Caudate nucleus (tissue), 63 donors: ENCODE measurements at places on chromosomes 5 and 9.
A peak's percentile ranks its signal among the peaks of the same experiment; 100 is the strongest.

DNA sequence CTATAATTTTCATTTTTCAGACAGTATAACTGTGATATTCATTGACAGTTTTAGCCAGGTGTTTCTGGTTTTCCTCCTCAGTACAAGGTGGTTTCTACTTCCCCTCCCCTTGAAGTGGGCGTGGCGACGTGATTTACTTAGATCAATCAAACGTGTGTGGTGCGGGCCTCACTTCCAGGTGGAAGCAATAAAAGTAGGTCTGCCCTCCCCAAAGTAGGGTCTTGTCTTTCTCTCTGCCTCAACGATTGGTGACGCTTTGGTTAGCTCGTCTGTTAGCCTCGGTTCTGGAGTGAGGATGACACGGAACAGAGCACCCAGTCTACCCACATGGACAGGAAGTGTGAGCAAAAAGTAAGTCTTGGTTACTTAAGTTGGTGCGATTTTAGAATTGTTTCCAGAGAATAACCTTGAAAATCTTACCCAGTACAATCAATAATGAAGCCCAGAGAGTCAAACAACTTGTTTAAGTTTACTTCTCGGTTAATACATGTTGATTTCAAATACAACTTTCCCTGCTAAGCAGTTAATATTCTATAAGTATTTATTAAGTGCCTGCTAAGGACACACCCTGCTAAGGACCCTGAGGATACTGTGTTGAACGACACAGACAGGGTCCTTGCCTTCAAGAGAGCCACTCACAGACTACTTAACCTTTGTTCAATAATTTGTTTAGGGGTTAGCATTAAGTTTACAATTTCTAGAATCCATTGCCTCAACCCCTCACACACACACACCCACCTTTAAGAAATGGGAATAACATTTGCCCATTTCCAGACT, 48.4 kb downstream of the COX7C start:
- no peak for DNase-seq

GRCh38 chr5:168897387-168898122, 318.4 kb upstream of the PANK3 start:
- DNase-seq: no peak

GRCh38 chr5:129496421-129496820, 36.3 kb downstream of the ADAMTS19 start:
- DNase-seq: no peak

DNA sequence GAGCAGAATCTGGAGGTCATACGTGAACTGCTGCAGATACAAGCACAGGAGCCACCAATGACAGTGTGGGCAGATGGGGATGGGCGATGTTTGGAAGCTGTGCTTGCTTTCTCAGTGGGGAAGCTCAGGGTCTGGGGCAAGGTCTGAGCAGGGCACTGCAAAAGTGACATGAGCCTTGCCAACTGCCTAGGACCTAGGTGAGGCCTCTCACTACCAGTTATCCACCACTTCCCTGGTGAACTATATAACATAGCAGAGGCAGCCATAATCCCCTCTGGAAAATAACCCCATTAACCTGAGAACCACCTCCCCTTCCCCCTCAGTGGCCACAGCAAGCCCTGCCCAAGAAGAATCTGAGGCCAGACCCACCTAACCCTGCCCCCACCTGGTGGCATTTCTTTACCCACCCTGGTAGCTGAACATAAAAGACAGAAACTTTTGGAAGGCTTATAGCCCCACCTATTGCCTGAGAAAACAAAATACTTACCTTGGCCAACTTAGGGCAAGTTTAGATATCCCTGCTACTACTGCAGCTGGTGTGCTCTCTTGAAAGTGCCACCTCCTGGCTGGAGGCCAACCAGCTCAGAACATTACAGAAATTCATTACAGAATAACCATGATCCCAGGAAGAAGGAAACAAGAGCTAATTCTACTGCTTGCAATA, 18.8 kb upstream of the SPEF2 start:
- no peak for DNase-seq

GRCh38 chr5:149297340-149298025, 25.8 kb downstream of the AFAP1L1 start:
- no peak for DNase-seq

DNA sequence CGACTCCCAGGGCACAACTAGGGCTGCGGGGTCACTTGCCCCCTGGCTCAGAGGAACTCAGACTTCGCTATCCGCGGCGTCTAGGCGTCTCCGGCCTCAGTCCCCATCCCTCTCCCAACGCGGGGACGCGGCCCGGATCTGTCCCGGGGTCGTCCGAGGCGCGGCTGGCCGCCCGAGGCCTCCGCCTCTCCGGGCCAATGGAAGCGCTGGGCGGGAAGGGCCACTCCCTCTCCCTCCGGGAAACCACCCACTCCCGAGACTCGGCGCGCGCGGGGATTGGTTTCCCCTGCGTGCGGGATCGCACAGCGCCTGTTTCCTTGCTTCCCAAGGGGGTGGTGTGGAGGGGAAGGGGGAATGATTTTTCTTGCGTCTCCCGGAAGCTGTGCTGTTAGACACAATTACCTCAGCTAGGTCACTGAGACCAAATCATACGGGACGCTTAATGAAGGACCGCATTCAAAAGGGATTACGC, 38.3 kb downstream of the NR2F1 start:
- DNase-seq: peak; percentile 70

GRCh38 chr5:132372127-132372526, 2.6 kb downstream of the SLC22A5 start:
- no peak for DNase-seq

DNA sequence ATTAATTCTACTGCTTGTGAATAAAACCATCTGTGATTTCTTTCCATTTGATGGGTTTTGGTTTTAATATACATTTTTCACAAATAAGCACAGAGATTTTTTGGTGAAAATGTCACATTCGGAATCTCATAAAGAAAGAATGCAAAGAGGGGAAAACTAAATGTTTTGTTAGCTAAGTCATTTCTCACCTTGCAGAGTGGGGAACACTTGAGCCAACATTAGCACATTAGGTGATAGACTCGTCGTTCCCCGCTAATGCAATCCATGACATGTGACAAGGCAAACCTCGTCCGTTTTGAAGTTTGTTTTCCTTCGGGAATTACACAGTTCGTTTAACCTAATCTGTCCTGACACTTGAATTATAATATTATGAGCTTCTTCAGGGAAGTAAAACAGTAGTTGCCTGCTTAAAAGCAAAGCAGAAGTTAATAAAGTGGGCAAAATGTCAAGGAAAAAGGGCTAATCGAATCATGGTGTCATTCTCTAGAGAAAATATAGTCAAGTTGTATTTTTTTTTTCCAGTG, 95.8 kb upstream of the LMX1B start:
- no peak for DNase-seq

GRCh38 chr9:1460143-1460769, 410.1 kb downstream of the DMRT2 start:
- no peak for DNase-seq

DNA sequence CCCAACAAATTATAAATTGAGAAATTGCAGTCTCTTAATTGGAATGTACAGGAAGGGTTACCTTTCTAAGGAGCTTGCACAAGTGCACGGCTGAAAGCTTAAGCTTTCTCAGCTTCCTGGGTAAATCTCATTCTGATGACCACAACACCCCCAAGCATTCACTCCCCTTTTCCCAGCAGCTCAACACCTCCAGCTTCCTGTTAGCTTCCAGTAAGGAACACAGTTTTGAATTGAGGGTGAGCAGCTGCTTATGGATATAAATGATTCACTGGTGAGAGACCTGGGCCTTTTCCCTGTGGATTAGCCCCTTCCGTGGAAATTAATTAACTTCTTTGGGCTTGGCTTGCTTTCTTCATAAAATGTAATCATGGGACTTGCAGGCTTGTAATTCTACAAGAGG, 101.2 kb downstream of the SLC28A3 start:
- no peak for DNase-seq

DNA sequence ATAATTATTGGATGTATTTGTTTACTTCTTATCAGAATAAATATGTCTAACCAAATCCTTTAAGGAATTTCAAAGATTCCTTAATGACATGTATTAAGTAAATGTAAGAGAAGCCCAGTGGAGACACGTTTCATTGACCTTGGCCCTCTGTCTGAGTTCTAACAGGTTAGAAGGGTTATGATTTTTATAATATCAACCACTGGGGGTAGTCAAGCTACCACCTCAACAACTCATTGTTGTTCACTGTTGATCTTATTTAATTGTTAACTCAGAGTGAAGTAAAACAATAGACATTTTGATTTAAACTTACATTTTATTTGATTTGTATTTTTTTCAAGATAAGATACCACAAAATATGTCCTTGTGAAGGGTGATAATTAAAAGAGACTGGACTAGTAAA, 499.2 kb upstream of the COX7C start:
- DNase-seq: no peak

DNA sequence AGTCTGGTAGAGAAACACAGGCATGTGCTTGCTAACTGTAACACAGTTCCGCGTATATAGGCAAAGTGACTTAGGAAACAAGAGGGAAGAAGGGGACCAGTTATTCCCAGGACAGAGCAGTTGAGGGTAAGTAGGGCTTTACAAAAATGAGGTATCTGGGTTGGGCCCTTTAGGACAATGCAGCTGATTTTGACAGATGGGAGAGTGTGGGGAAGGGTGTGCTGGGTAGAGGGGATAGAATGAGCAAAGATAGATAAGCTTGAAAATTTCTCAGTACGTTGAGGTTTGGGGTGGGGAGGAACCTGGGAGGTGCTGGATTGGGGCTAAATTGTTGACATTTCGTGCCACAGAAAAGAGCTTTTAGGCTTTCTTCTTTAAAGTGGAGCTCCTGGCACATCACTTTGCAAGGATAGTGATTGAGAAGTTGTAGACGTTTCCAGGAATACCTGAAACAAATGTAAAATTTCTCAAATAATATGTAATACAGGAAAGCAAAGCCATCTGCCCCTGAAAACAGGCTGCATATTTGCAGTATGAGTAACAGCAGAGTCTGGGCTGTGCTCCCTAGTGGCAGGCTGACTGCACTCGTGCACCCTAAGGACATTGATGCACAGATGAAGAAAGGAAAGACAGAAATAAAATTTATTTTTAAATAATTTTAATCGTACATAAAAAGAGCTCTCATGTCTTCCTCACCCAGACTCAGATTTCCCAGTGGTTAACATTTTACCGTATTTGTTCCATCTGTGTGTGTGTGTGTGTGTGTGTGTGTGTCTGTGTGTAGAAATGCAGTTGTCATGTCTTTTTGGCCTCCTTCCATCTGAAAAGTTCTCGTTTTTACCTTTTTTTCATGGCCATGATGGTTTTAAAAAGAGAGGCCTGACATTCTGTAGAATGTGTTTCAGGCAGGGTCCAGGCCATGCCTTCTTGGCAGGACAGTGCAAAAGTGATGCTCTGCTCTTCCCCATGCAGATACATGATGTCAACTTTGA, 144.9 kb upstream of the DMRT1 start:
- no peak for DNase-seq

DNA sequence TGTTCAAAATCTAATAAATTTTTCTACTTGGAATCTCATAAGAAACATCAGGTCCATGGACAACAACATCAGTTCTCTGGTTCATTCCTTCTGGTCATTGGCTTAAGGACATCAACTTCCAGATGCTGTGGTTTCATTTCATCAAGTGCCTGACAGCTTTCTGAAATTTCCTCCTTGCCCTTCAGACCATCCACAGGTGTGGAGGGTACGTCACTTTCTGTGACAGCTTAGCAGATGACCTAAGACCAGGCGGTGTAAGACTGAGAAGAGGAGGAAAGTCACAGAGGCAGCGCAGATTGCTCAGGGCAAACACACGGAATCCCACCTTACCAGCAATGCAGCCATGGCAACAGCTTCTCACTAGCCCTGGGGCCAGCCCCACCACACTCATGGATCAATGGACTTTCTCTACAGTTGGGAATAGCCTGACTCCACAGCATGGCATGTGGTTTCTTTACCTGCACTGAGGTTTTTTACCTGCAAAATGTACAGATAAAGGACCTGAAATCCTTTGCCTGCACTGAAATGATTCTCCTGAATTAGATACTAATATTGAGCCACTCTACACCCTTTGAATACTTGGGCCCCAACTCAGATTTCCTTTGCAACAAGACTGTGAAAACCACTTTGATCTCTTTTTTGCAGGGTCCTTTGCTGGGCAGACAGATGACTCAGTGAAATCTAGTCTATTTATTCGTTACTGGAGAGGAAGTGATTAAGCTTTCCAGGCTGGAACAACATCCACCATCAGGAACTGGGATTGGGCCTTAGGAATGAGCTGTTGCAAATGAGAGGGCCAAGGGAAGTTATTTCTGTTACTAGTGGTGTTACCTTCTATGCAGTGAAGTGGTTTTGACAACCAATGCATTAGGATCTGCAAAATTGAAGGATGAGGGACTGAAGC, 26.9 kb downstream of the TICAM2 start:
- no peak for DNase-seq

GRCh38 chr5:169785771-169786618, 148.9 kb downstream of the DOCK2 start:
- no peak for DNase-seq

- no peak for DNase-seq
Measured at GRCh38 chr9:68508547-68508946, 32.1 kb downstream of the TMEM252 start.

- no peak for DNase-seq
Measured at GRCh38 chr9:129863059-129863690, 27.9 kb downstream of the USP20 start.

- DNase-seq: no peak
Measured at GRCh38 chr9:14937216-14937615, 27.0 kb upstream of the FREM1 start.

- no peak for DNase-seq
Measured at GRCh38 chr5:44046619-44047364, 342.4 kb downstream of the FGF10 start.

GRCh38 chr5:67289763-67290521, 93.3 kb upstream of the CD180 start:
- DNase-seq: no peak

GRCh38 chr9:137777761-137778160, 99.8 kb upstream of the CACNA1B start:
- DNase-seq: no peak

DNA sequence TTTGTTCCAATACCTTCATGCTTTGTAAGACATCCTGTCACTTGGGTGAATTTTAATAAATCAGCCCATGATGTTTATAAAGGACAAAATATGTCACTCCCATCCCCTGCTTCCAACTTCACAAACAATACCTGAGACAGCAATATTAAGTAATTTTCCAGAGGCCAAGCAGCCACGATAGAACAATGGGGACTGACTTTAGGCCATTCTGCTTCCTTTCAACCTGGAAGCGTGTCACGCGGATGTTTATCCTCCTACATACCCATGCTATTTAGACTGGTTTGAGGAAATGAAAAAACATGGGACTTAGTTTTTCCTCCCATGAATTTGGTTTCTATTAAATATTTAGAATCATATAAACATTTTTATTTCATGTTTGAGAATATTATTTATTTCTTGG, 82.9 kb downstream of the GRAMD2B start:
- DNase-seq: no peak

DNA sequence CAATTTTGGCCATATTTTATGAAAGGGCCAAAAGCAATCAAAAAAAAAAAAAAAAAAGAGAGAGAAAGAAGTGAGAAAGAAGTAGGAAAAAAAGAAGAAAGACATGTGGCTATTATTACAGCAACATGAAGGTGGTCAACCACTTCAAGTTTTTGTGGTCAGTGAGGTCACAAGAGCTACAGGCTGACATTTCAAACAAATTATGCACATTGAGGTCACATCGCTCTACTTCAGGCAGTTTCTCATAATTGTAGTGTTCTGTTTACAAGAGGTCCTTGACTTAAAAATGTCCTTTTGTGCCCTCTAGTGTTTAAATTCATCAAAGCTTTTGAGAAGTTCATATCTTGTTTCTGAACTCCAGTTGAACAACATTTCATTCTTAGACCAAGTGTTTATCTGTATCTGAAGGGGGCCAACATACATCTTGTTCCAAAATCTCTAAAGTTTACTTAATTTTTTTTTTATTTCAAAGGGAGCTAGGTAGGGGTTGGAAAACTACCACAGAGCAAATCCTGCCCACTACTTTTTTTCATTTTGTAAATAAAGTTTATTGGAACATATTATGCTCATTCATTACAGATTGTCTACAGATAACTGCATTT, 513.1 kb downstream of the PDE4D start:
- DNase-seq: no peak
